RWPE2 (cell line): ENCODE measurements at places on chromosomes 11 and 22.

DNA sequence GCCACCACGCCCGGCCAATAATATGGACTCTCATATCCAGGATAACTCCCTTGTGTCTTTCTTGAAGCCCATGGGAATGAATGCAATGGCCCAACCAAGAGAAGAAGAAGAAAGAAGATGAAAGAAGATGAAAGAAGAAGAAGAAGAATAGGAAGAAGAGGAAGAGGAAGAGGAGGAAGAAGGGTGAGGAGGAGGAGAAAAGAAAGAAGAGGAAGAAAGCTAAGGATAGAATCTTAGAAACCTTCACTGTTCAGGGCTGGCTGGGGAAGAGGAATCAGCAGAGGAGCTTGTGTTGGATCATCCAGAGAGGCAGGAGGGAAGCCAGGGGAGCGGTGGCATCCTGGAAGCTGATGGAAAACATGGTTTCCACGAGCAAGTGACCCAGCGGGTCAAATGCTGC lies 28.9 kb downstream of the MCHR1 start:
- DNase-seq, result no peak

- no peak for DNase-seq
Measured at GRCh38 chr11:14184028-14184940, 174.7 kb downstream of the RRAS2 start.

- no peak for DNase-seq
Measured at GRCh38 chr11:106021181-106021966, 666 bp downstream of the MSANTD4 start.

GRCh38 chr11:102491969-102492368 lies 38.6 kb downstream of the MMP7 start:
- no peak for DNase-seq

DNA sequence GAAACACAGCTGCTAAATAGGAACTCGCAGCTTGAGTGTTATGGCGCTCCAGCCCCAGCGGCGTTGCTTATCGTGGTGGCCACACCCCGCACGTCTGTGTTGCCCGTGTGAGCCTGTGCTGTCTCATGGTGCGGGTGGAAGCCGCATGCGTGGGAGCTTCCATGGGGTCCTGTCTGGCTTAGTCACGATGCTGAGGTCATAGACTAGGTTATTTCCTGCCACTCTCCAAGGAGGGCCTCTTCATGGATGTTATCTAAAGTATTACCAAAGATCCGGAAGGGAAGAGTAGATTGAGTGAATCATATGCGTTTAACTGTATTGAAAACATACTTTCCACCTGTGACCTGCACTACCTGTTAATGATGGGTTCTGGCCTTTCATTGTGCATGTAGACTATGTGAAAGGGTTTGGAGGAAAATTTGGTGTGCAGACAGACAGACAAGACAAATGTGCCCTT lies 21.7 kb downstream of the CTTN start:
- DNase-seq, result no peak

- DNase-seq, result no peak
Measured at GRCh38 chr11:116881143-116881542, 43.7 kb upstream of the APOA1 start.

DNA sequence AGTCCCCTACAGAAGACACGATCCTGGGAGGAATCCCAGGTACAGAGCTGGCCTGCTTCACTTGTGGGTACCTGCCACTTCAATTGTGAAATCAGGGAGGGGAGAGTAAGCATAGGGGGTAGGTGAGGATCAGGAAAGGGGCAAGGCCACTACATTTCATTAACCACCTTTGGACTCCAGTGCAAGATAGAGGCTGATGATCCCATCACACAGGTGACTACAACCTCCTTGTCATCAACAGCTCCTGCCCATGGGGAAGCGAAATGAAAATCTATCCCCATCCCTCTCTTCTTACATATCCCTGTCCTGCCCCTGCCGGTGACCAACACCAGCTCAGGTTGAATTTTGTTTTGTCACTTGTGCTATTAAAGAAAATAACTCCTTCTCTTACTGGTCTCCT lies 64.7 kb upstream of the VPREB1 start:
- no peak for DNase-seq

DNA sequence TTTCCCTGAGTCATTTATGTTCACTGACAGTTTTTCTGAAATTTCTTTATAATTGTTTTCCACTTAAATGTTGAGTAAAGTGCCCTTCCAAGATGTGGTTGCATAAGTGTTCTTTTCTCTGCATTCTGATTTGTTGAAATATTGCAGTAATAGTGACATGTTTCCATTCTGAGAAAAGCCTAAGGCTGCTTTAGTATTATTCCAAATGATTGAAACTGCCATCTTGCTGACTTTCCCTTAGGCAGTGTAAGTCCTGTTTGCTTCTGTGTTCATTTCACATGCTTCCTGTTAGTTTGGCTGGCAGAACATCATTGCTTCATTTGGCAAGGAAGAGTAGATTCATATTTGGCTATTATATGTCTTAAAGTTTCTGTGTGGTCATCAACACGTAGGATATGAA lies 146.5 kb downstream of the ELP4 start:
- no peak for DNase-seq

GRCh38 chr22:45318168-45318557 lies 8.4 kb downstream of the FAM118A start:
- no peak for DNase-seq

GRCh38 chr11:34860034-34860433 lies 56.1 kb downstream of the APIP start:
- no peak for DNase-seq

GRCh38 chr11:368414-369335 lies 624 bp upstream of the B4GALNT4 start:
- DNase-seq, result no peak

DNA sequence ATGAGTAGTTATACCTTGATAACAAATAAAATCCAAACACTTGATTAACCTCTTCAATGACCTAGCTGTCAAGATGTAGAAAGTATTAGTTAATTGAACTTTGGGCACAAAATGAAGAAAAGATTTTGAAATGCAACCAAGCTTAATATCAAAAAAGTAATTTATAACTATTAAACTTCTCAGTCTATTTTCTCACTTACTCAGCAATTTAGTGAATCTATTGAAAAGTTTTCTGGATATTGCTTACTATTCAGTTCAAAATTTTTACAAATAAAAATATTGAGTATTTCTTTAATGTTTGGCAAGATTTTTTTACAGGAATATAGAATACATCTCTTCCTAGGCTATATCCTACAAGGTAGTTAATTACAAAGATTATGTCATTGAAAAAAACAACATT lies 192.5 kb downstream of the GRIA4 start:
- DNase-seq, result no peak

DNA sequence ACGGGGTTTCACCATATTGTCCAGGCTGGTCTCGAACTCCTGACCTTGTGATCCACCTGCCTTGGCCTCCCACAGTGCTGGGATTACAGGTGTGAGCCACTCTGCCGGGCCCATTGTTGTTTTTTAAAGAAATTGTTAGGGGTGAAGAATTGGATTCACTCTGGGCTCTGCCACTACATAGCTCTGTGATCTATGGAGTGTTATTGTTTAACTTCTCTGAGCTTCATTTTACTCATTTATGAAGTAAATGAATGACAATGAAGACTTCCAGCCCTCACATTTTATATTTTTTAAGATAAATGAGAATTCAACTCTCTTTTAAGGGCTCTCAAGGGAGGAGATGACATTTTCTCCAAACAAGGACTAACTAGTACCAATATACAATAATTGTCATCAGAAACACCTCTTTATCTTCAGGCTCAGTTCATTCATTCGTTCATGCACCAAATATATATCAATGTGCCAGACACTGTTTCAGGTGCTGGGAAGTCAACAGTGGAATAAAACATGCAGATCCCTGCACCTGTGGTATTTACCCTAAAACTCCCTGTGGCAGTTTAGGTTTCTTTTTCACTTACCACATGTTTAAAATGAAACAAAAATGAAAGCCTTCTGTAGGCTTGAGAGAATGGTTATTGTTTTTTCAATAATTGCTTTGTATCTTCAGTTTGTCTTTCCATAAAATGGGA lies 23.5 kb upstream of the GRAMD1B start:
- DNase-seq, result no peak

GRCh38 chr11:125343086-125343717 lies 152.9 kb downstream of the FEZ1 start:
- no peak for DNase-seq

GRCh38 chr11:113363406-113363805 lies 24.2 kb upstream of the ANKK1 start:
- no peak for DNase-seq

GRCh38 chr22:36021606-36022153 lies 6.9 kb downstream of the RBFOX2 start:
- DNase-seq, result no peak

DNA sequence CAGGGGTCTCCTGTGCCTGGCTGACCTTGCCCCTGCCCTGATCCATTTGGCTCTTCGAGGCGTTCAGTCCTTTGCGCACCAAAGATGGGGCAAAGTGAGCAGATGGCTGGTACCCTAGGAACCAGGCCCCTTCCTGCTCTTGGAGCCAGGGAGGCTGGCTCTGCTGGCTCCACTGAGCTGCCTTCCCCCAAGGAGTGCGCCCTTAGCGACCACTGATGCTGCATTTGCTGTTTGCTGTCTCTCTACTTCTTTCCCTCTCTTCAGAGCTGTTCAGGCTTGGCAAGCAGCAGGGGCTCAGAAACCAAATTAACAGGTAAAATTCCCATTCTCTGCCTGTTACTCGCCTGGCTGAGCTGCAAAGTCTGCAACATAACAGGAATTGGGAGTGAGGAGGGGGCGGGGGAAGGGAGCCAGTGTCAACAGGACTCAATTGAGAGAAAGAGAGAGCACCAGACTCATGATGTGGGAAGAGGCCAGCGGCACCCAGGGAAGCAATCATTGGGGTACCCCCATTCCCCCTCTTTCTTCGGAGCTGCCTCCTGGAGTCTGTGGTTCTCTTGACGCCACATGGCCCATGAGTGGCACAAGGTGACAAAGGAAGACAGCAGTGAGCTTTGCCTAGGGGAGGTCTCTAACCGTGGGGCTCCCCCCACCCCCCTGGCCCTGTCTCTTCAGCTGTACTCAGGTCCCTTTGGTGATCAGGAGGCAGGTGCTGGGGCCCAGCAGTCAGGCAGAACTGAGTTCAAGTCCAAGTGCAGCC lies 102.3 kb downstream of the TP53I11 start:
- DNase-seq, result no peak

GRCh38 chr22:25447067-25447685 lies 117.3 kb upstream of the GRK3 start:
- DNase-seq, result no peak

- DNase-seq, result no peak
Measured at GRCh38 chr11:72808331-72808798, 5.8 kb upstream of the ATG16L2 start.

- peak; percentile 80 for DNase-seq
Measured at GRCh38 chr11:34358258-34358727, 483 bp upstream of the ABTB2 start.

DNA sequence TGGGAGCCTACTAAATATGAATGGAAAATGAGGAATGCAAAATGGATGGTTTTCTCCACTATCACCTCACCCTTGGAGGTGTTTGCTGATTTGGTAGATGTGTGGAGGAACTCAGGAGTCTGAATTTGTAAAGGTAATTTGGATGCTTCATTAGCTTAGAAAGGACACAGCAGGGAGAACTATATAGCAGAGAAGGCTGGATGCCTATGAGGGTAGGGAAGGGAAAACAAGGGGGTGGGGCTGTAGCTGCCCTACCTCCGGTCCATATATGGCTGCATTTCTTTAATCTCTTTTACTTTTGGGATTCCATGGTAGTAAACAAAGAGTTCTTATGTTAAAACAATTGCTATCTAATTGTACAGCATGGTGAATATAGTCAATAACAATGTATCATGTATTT lies 4.8 kb upstream of the EHF start:
- no peak for DNase-seq

- no peak for DNase-seq
Measured at GRCh38 chr11:88169881-88170280, 5.4 kb downstream of the RAB38 start.
